Stimulated activated CD8-positive, alpha-beta memory T cell treated with anti-CD3 and anti-CD28 coated beads, Interleukin-7, amount 100 ng/mL, for 48 hours (primary cell): ENCODE measurements at places on chromosomes 2 and 18.

- DNase-seq, result no peak
Observed at GRCh38 chr18:8841781-8842485, 136.6 kb downstream of the MTCL1 start.

DNA sequence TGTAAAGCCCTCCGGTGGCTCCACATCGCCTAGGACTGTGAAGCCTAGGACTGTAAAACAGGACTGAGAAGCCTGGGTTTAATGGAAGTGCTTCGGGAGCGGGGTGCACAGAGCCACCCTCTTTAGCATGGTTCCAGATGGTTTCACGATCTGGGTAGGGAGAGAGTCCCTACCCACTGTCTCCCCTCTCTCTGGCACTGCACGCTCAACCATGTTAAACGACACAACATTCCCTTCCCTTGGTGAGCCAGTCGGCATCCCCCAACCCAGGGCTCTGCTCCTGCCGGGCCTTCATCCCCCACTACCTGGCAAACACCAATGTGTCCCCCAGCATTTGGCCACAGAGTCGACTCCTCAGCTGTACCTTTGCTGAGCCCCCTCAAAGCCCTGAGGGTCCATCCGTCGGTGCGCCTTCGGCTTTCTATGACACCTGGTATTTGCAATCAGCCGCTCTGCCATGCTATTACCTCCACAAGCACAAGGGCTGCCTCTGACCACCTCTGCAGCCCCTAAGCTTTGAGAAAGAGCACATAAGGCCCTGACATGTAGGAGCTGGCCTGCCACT, 1.1 kb downstream of the COPS9 start:
- no peak for DNase-seq

- peak; percentile 56 for DNase-seq
Observed at GRCh38 chr2:203804070-203804469, 63.5 kb upstream of the CTLA4 start.

- DNase-seq, result no peak
Observed at GRCh38 chr2:235669983-235670962, 176.4 kb downstream of the AGAP1 start.

DNA sequence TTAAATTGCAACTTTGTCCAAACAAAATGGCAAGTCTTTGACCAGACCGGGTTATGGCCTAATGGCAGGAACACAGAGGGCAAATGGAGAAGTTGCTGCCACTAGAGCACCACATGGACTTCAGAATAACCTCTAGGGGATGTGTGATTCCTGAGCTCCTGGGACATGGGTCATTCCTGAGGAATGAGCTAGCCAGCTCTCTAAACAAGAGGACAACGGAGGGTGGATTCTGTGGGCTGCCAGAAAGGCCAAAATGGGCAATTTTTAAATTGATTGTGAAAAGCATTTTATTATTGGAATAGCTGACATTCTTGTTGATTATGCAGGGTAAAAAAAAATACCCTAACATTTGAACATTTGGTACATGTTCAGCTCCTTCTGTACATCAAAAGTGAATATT, 109.8 kb upstream of the FZD5 start:
- no peak for DNase-seq
